ENCODE measurements at places on chromosomes 4 and X. TPM values are rescaled to one million over a fixed set of nuclear protein-coding genes. Genes with fewer than 3 reads are reported as not detected.

The PRRG3 gene
- total RNA-seq = 0.91 TPM

GRCh38 chr4:187961171-187961570 lies 34.4 kb upstream of the ZFP42 start:
- DNase-seq = no peak

- no peak for DNase-seq
These were observed 632.6 kb upstream of the DIAPH2 start for GRCh38 chrX:96052078-96052477.

DNA sequence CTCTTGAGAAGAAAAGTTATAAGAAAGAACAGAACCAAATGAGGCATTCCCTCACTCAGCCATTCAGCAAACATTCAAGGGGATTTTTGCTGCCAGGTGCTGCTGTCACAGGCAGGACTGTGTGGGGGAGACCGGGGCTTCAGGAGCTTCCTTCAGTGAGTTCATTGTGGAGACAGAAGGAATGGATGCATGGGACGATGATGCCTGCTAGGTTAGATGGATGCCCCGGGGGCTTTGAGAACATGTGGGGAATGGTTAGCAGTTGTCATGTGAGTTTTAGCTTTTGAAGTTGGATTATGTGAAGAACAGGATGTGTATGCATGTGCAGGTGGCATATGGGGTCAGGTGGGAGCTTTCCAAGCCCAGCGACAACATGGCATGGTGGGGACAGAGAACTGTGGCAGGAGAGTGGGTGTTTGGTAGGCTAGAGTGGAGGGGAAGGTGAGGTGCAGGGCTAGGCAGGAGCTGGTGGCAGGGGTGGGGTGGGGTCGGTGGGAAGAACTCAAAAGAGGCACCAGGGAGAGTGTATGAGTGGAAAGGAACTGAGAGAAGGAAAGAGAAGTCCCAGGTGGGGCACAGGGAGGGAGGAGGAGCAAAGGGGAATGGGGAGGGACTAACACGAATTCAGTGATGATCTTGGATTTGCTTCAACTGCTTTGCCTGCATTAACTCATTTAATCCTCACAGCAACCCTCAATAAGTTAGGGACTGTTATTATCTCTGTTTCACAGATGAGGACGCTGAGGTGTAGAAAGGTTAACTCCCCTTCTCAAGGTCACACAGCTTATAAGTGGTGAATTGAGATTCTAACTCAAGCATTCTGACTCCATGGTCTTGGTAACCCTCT lies 8.4 kb downstream of the DCUN1D4 start:
- peak; percentile 86 for DNase-seq

DNA sequence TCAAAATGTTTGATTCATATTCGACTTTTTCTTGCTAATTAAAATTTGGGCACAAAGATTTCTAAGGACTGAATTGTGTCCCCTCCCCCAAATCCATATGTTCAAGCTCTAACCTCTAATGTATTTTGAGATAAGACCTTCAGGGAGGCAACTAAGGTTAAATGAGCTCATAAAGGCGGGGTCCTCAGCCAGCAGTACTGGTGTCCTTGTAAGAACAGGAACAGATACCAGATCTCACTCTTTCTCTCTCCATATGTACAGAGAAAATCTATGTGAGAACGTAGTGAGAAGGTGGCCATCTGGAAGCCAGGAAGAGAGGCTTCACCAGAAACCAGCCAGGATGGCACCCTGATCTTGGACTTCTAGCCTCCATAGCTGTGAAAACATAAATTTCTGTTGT lies 116.9 kb downstream of the VEGFC start:
- DNase-seq = no peak

DNA sequence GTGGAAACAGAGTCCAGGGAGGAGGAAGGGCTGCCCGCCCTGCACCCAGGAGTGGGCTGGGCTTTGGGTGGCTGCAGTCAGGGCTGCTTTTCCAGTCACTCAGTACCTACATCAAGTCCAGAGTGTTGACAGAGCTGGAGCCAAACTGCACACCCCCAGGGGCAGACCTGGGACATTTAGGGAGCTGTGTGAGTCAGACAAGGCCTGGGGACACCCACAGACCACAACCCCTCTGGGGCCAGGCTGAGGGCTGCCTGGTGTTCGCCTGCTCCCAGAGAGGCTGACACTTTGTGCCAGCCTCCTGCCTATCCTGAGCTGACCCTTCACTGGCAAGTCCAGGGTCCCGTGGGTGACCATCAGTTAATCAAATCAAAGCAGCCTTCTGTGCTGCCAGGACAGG lies 240.0 kb downstream of the BCOR start:
- DNase-seq = no peak

DNA sequence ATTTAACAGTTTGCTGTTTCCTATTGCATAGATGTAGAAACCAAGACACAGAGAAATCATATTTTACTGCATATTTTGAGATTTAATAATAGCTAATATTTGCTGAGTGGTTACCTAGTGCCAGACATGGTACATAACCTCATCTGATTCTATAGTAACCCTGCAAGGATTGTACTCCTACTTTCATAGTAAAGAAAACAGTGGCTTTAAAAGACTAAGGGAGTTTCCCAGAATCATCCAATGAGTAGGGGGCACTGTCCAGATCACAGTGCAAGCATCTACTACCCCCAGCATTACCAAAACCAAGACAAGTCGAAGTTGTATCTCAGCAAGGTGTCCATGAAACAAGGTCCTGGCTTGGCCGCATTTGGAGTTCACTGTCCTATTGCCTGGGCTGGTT lies 224.5 kb upstream of the TENM3 start:
- no peak for DNase-seq

DNA sequence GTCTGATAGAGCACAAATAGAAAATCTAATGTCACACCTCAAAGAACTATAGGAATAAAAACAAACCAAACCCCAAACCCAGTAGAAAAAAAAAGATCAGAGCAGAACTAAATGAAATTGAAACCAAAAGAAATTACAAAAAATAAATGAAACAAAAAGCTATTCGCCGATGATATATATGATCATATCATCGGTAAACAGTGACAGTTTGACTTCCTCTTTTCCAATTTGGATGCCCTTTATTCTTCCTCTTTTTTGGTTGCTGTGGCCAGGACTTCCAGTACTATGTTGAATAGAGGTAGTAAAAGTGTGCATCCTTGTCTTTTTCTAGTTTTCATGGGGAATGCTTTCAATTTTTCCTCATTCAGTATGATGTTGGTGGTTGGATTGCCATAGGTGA lies 215.3 kb upstream of the AR start:
- DNase-seq = no peak

- no peak for DNase-seq
These were observed 234.8 kb upstream of the HHIP start for GRCh38 chr4:144411119-144411518.

GRCh38 chrX:81202943-81203342 lies 1.0 kb downstream of the SH3BGRL start:
- DNase-seq = no peak

GRCh38 chrX:68692651-68693050 lies 45.2 kb downstream of the STARD8 start:
- no peak for DNase-seq

GRCh38 chrX:68672581-68673318 lies 25.3 kb downstream of the STARD8 start:
- no peak for DNase-seq

GRCh38 chrX:151985955-151986354 lies 11.5 kb upstream of the GABRE start:
- DNase-seq = no peak
